ENCODE measurements at places on chromosomes 1 and 21. TPM values are rescaled to one million over a fixed set of nuclear protein-coding genes. Genes with fewer than 3 reads are reported as not detected.
A peak's percentile ranks its signal among the peaks of the same experiment; 100 is the strongest.

GRIK3 gene
- not detected for total RNA-seq

- peaks cover 4% of the 10 kb centered on the region for H3K4me1 ChIP-seq
- H3K36me3 ChIP-seq: no peaks in the 10 kb centered on the region
- no peak for DNase-seq
- H3K4me3 ChIP-seq: no peak overlapping the region
These were observed 12.9 kb downstream of the KIAA1614 start for GRCh38 chr1:180925471-180926051.

DNA sequence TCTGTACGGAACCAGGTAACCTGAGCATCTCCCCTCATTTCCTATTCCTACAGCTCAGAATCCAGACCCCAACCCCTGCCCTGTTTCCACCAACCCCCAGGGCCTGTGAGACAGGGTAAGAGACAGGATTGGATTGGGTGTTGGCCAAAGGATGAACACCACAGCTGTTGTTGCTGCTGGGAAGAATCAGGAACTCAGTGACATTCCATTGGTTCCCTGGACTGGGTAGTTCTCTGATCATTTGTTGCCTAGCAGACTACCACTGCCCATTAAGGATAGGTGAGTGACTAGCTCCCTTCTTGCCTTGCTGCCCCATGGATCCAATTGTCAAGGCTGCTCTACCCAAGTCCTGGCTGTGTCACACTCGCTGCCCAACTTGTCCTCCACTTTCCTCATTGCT is 10.0 kb downstream of the NCSTN start:
- DNase-seq: no peak
- no peak overlapping the region for H3K27ac ChIP-seq
- H3K36me3 ChIP-seq: peaks cover 27% of the 10 kb centered on the region

GRCh38 chr21:28674763-28675162 is 317.9 kb downstream of the LTN1 start:
- H3K27me3 ChIP-seq: no peaks in the 10 kb centered on the region
- H3K4me3 ChIP-seq: no peak overlapping the region
- H3K36me3 ChIP-seq: peaks cover 39% of the 10 kb centered on the region
- no peak for DNase-seq
- no peak overlapping the region for H3K27ac ChIP-seq
- H3K4me1 ChIP-seq: no peaks in the 10 kb centered on the region

- H3K27ac ChIP-seq: peak overlapping the region; percentile 46
- no peaks in the 10 kb centered on the region for H3K4me1 ChIP-seq
- DNase-seq: no peak
- H3K36me3 ChIP-seq: no peaks in the 10 kb centered on the region
These were observed 986 bp upstream of the RNF186 start for GRCh38 chr1:19815801-19816736.

DNA sequence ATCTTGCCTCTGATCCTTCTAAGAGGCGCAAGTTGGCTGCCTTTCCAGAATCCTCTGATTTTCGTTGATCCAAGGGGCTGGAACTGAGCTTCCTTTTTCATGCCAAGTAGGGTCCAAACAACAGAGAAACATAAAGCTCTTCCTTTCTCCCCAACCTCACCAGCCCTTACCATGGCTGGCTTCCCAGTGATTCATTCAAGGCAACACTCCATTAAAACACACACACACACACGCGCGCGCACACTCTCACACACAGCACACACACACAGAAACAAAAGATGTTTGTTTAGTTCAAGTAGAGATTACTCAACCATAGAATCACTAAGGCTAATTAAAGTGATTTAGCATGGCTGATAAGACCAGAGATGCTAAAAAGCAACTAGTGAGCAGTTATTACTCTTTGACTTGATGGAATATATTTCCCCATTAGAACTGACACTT is 13.0 kb upstream of the GUCA2A start:
- peaks cover 12% of the 10 kb centered on the region for H3K4me1 ChIP-seq
- H3K27ac ChIP-seq: no peak overlapping the region
- H3K4me3 ChIP-seq: no peak overlapping the region
- no peak for DNase-seq
- no peaks in the 10 kb centered on the region for H3K27me3 ChIP-seq

AVPR1B gene
- not detected for total RNA-seq

GRCh38 chr1:24018611-24019580 is 38.8 kb upstream of the SRSF10 start:
- no peak overlapping the region for H3K27ac ChIP-seq
- no peaks in the 10 kb centered on the region for H3K4me1 ChIP-seq
- no peak for DNase-seq
- no peak overlapping the region for H3K4me3 ChIP-seq

DNA sequence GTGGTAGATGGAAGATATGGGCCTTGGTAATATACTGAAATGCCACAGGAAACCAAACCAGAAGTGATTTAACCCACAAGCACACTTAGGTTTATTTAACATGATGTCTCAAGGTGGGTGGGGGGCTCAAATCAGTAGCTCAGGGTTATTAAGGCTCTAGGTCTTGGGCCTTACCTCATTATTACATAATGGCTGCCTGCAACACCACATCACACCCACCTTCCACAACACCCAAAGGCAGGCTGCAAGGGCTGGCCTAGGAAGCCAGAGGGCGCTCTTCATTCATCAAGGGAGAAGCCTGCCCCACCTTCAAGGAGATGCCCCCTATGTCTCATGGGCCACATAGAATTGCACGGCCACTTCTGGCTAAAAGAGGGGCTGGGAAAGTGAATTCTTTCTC is 6.0 kb downstream of the TFF1 start:
- DNase-seq: no peak
- H3K4me1 ChIP-seq: peaks cover 27% of the 10 kb centered on the region
- H3K27me3 ChIP-seq: no peaks in the 10 kb centered on the region
